AG10803 (cell line): ENCODE measurements at places on chromosomes 2 and 18.

DNA sequence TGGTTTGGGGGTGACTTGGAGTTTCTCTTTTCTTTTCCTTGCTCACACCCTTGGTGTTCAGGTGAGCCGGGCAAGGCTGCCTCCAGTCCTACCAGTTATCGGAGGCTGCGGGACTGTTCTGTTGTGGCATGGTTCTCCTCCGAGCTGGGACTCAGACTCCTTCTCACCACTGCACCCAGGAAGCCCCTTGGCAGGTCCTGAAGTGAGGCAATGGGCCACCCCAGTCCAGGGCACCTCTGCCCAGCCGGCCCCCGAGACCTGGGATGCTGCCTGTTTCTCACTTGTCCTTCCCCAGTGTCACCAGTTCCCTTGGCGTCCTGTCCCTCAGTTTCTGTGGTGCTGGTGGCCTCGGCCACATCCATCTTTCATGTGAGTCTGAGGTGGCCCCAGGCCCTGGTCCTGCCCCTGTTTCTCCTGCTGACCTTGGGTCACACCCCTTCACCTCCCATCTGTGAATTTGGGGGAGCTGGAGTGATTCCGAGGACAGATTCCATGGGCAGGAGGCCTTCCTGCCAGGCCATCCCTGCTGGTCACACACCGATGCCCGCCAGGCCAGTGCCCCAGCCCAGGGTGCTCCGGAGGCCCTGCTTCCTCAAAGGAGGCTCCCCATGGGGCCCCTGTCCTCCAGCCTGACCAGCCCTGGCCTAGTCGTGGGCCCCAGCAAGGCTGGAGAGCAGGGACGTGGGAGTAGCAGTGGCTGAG is 6.6 kb upstream of the KLHL30 start:
- no peak for DNase-seq

GRCh38 chr18:28183418-28184078 is 6.6 kb upstream of the CDH2 start:
- DNase-seq, result peak; percentile 55

DNA sequence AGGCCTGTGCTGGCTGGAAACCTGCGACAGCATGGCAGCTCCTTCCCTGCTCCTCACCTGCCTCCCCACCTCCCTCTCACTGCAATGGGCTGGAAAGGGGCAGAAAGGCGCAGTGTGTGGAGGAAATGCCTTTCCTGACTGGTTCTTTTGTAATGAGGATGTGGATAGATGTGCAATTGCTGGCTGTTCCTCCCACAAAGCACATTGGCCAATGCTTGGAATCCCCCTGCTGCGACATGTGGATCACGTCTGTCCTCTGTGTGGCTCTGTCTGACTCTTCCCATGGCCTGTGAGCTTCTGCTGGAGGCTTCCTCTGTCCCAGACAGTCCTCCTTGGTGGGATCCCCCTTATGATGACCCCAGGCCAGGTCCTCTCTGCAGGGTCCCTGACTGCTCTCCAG is 172.5 kb downstream of the NCK2 start:
- DNase-seq, result no peak

- DNase-seq, result no peak
These were observed 53.1 kb downstream of the PDCL3 start for GRCh38 chr2:100615886-100616285.

DNA sequence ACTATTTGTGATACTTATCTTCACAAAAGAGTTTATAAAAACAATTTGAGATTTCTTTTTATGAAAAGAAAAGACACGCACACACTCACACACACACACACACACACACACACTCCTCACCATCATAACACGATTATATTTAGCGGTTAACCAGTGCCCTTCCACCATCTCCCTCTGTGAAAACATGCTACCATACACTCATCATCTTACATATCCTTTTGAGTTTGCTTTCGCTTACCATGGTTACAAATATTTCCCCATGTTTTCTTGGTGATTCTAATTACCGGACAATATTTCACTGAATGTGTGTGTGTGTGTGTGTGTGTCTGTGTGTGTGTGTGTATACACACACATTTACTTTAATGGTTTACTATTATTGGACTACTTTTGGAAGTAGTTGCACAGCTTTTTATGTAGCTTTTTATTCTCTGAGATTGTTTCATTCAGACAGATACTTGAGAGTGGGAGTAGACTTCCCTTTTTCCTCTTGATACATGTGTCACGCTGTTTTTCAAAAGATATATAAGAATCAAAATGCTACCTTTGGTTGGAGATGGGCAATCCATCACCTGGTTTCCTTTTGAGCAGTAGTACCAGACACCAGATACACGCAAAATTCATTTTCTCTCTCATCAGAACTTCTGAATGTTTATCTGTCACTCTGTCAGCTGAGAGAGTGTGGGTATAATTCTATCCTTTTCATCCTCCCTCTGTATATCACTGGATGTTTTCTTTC is 138.1 kb downstream of the SETBP1 start:
- DNase-seq, result no peak

GRCh38 chr2:48278590-48278989 is 251.4 kb upstream of the STON1 start:
- DNase-seq, result no peak

GRCh38 chr2:239274391-239275043 is 126.3 kb downstream of the HDAC4 start:
- DNase-seq, result peak; percentile 81

DNA sequence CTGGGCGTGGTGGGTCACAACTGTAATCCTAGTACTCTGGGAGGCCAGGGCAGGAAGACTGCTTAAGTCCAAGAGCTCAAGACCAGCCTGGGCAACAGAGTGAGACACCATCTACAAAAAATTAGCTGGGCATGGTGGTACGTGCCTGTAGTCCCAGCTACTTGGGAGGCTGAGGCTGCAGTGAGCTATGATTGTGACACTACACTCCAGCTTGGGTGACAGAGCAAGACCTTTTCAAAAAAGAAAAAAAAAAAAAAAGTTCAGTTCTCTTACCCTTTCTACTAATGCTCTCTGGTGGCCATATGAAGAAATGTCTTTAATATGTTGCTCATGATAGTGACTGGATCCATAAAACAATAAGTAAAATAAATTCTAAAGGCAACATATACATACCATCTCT is 14.9 kb downstream of the TYW5 start:
- peak; percentile 37 for DNase-seq

- peak; percentile 82 for DNase-seq
These were observed 8.2 kb upstream of the GPR17 start for GRCh38 chr2:127637725-127638252.

DNA sequence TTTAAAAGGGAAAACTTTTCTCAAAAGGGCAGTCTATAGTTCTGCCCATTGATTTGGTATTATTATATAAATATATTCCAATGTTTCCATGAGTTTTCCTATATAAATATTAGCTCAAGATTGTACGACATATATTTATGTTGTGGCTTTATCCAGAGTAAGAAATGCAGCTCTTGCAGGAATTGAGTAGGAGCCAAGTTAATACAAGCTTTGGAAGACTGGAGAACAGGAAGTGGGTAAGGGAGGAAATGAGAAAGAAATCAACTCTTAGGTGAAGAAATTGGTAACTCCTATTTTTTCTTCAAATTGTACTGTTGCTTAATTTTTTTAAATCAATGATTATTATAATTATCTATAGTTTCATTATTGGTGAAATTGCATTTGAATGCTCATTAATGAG is 105.4 kb upstream of the FAM117B start:
- DNase-seq, result peak; percentile 67

DNA sequence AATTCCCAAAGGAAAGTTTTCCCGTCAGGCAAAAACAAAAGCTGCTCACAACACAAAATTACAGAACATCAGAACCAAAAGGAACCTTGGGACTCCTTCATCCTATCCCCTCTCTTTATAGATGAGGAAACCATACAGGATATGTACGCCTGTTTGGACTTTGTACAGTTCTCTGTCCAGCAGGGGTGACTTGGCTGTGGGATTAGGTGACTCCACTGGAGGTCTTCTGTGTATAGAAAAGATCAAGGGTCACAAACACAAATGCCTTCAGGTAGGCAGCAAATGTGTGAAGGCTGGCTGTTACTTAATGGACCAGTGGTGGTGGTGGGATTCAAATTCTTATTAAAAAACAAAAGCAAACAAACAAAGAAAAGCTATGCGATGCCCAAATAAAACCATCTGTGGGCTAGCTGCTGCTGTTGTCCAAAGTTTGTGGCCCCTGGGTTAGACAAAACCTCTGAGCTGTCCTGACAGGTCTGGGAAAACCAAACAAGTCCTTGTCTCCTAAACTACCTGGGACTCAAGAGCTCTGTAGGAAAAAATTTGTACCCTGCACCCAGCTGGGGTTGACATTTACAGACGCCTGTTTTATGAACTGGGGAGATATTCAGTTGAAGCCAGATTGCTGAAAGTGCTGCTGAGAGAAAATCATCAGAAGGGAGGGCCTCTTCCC is 1.3 kb upstream of the CEP68 start:
- DNase-seq, result no peak

GRCh38 chr18:3332376-3332775 is 70.4 kb downstream of the MYL12B start:
- DNase-seq, result peak; percentile 62
